ENCODE measurements at places on chromosomes 3 and 15.

GRCh38 chr3:192207239-192207638, 520.1 kb downstream of the FGF12 start:
- no peak for DNase-seq

GRCh38 chr3:57173687-57174086, 8.5 kb upstream of the IL17RD start:
- no peak for DNase-seq

DNA sequence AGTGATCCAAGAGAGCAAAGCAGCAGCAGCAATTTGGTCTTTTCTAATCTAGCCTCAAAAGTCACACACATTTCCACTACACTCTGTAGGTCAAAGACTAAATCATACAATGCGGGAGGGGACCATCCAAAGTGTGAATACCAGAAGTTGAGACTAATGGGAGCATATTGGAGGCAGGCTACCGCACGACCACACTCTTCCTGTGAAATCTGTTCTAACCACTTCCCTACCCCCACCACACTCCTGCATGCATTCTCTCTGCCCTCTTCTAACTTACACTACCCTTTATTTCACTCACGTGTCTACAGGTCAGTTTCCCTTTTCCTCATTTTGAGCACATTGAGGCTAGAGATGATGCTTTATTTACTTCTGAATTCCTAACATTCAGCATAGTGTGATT, 23.7 kb upstream of the PRTG start:
- no peak for DNase-seq

DNA sequence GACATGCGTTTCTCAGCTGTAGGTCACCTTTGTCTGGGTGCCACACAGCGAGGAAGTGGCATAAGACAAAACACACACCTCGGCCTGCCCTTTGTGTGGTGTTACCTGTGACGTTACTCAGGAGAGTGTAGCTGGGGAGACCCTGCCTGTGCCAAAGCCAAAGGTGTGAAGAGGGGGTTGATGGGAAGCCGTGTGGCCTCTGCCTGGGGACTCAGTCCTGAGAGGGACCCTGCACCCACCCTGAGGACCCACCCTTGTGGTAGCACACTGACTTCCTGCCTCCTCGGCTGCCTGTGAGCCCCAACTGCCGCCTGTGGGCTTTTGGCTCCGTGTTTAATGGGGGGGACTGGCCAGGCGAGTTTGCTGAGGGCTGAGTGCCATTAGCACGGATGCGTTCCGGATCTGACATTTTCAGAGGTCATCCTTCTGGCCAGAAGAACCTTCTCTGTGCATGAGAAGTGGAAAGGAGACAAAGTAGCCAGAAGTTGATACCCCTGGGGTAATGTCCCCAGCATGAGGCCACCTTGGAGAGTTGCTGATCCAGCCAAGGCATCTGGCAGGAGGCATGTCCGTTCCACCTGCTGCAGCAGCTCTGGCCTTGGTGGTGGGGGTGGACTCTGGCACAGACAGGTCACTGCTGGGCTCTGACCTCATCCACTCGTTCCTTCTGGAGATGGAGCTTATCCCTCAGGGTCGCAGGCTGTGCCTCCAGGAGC, 51.8 kb upstream of the FURIN start:
- no peak for DNase-seq
